Hematopoietic multipotent progenitor cell treated with erythropoietin and hydrocortisone succinate and interleukin-3 and kit ligand, for 4 days (in vitro differentiated cells): ENCODE measurements at places on chromosomes 6 and 20.

DNA sequence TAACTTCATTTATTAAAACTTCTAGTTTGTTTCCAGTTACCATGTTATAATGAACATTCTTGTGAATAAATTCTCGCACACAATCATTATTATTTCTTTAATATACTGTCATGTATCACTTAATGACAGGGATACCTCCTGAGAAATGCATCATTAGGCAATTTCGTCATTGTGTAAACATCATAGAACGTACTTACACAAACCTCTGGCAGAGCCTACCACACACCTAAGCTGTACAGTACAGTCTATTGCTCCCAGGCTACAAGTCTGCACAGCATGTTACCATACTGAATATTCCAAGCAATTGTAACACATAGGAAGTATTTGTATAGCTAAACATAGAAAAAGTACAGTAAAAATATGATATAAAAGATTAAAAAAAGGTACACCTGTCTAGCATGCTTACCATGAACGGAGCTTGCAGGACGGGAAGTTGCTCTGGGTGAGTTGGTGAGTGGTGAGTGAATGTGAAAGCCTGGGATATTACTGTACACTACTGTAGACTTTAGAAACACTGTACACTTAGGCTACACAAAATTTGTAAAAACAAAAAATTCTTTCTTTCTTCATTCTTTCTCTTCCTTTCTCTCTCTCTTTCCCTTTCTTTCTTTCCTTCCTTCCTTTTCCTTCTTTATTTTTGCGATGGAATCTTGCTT lies 268.2 kb upstream of the SOX4 start:
- DNase-seq: no peak

- DNase-seq: no peak
These were observed 43.1 kb downstream of the PTCHD4 start for GRCh38 chr6:48067886-48068277.

DNA sequence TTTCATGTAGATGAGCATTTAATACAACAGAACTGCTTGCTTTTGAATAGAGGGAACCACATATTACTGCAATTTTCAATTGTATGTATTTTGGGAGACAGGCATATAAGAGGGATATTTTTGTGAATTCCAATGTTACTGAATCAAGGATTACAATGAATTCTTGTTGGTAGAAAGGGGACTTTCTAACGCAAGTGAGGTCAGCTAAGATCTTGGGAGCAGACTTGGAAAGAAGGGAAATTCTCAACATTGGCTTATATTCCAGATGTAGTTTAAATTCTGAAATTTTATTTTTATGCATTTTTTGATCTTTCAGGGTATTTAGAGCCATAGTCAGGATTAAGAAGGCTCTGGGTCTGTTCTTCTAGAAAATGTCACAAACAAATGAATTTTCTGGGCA lies 43.3 kb upstream of the CTAGE9 start:
- no peak for DNase-seq

- no peak for DNase-seq
These were observed 192.3 kb upstream of the RIN2 start for GRCh38 chr20:19565736-19566135.

- DNase-seq: no peak
These were observed 56.1 kb downstream of the KCNB1 start for GRCh38 chr20:49426395-49426794.

DNA sequence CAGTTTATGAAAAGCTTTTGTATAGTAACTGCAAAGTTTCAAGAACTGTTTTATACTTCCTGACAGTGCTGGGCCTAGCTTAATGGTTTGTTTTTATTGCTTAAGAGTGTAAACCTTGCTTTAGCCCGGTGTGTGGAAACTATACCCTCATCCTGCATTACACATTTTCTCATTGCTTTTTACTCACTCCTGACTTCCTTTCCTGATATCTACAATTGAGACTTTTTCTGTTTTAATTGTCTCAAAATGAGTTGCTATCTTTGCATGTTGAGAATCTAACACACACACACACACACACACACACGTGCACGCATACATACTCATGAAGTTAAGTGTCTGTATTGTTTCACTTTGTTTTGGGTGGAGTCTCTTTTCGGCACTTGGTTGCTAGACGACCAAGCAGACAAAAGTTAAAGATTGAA lies 16.7 kb downstream of the BMP2 start:
- no peak for DNase-seq

DNA sequence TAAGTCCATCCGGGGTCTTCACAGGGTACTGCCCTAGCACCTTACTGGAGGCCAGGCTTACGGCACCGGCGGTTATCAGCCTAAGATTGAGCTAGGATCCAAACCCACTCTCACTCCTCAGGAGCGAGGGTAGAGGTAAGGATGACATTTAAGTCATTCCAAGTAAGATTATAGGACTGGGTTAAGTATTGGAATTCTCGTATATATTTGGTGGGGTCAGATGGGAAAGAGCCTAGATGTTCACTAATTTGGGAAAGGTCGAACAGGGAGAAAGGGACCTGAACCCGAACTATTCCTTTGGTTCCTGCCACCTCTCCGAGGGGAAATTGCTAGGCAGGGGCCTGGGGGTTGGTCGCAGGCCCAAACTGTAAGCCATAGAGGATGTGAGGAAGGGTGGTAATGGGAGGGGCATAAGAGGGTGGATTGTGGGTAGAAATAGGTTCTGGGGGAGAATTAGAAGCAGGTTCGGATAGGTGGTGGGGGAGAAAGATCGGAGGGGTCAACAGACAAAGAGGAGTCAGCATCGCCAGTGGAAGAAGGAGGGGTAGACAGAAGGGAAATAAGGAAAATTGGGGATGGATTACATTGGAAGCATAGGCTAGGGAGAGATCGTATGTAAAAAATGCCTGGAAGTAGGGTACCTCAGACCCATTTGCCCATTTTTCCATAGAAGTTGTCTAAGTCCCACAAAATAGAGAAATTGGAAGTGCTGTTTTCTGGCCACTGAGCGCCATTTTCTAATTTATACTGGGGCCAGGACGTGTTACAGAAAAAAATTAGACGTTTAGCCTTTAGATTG lies 747.1 kb upstream of the ADGRB3 start:
- no peak for DNase-seq

- peak; percentile 88 for DNase-seq
These were observed 9.4 kb upstream of the SRC start for GRCh38 chr20:37336369-37337207.

- no peak for DNase-seq
These were observed 773.9 kb upstream of the MMS22L start for GRCh38 chr6:98056955-98057354.

GRCh38 chr6:104575536-104575935 lies 284.2 kb downstream of the HACE1 start:
- DNase-seq: no peak

GRCh38 chr6:4404415-4404814 lies 269.0 kb upstream of the ECI2 start:
- DNase-seq: no peak

DNA sequence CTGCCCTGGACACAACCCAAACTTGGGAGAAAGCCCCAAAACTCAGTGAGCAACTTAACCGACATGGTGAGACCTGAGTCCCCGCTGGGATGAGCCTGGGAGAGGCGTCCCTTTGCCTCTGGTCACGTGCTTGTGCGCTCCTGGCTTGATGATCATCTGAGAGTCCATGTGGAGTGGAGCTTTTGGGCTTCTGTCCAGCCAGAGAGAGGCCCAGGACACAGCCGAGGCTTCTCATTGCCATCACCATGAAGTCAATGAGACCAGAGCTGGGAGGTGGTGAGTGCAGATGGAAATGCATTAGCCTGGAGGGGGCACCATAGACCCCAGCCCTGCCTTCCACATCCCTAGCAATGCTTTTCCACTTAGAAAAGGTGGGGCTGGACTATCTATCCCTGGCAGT lies 250.0 kb downstream of the SLC24A3 start:
- DNase-seq: no peak

DNA sequence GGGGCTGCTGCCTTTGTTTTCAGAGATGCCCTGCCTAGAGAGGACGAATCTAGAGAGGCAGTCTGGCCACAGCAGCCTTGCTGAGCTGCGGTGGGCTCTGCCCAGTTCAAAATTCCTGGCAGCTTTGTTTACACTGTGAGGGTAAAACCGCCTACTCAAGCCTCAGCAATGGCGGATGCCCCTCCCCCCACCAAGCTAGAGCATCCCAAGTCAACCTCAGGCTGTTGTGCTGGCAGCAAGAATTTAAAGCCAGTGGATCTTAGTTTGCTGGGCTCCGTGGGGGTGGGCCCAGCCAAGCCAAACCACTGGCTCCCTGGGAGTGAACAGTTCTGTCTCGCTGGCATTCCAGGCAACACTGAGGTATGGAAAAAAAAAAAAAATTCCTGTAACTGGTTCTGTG lies 970.9 kb downstream of the TBC1D32 start:
- no peak for DNase-seq

GRCh38 chr6:74248966-74249365 lies 553.0 kb downstream of the CD109 start:
- DNase-seq: no peak

DNA sequence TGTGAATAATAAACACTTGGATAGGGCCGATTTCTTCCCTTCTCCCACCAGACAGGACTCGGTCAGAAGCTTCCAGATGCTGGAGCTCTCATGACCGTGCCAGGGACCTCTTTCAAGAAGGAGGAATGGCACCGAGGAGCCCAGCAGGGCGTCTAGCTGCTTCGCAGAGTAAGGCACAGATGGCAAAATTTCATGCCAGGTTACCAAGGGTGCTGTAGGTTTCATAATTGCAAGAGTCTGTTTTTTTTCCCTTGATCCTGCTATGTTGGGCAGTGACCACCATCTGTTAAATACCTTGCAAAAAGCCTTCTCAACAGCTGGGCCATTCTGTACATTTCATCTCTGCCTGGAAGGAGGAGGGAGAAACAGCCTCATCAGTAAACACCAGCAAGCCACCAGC lies 111.8 kb downstream of the EDN3 start:
- no peak for DNase-seq

GRCh38 chr20:58891086-58891717 lies 38.7 kb downstream of the GNAS start:
- peak; percentile 87 for DNase-seq
